ENCODE measurements at places on chromosomes 3 and 15.

GRCh38 chr3:109926376-109926775 is 589.0 kb upstream of the DPPA4 start:
- DNase-seq: no peak

GRCh38 chr15:84799511-84800187 is 17.5 kb upstream of the ALPK3 start:
- no peak for DNase-seq

DNA sequence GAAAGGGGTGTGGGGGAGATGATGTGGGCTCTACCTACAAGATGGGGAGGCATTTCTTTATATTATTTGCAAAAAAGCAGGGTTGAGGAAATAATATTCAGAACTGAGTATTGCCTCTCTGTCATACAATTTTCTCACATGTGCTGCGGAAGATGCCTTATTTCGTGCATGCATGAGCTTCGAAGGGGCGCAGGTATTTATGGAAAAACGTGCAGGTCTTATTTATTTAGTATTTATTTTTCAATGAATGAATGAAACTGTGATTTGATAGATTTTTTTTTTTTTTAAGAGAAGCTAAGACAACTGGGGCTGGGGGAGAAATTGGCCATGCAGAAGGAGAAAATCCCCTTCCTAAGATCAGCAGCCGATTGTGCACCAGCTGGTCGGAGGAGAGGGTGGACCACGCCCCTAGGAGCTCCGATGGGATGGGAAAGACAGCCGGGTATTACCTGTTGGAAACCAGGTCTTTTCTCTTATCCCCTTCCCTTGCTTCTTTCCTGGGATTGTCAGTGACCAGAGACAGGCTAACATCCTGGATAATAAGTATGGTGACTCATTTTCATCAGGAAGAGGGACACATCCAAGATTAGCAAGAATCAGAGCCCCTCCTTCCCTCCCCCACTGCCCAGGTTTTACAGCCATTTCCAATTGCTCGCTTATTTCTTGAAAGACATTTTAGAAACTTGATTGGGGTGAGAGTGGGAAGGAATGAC is 875 bp downstream of the GAP43 start:
- no peak for DNase-seq

GRCh38 chr15:57618325-57618724 is 26.6 kb downstream of the MYZAP start:
- DNase-seq: no peak

DNA sequence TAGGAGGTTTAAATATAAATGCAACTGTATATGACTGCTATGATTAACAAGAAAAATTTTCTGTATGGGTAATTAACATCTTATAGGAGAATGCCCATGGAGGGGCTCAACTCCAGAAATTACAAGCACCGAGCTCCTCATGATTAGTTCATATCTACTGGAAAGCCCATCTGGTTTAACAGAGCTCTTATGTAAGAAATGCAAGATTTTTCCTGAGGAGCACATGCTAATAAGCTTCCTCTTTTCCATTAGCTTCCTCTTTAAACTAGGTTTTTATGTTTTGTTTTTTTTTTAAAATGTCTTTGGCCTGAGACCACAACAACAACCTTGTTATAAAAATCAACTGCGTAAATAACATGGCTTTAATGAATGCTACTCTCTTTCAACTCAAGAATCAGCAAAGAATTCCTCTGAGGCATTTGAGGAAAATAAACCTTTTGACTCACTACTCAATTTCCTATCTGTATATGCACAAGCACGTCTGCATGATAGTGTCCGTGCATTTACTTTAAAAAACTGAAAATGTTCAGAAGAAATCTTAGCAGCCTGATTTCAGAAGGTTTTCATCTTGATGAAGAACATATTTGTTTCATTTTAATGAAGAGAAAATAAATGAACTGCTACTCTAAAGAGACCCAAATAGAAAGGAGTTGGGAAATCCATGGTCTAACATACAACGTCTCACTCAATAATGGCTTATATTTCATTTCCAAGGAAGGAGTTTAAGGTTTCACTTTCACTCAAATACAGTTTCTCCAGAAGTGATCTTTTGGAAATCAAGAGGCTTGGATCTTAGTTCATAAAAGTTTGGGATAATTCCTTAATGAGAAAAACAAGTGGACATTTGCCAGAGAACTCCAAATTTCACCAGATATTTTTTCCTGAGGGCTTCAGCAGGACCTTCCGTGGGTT is 180.8 kb downstream of the KCNAB1 start:
- no peak for DNase-seq

DNA sequence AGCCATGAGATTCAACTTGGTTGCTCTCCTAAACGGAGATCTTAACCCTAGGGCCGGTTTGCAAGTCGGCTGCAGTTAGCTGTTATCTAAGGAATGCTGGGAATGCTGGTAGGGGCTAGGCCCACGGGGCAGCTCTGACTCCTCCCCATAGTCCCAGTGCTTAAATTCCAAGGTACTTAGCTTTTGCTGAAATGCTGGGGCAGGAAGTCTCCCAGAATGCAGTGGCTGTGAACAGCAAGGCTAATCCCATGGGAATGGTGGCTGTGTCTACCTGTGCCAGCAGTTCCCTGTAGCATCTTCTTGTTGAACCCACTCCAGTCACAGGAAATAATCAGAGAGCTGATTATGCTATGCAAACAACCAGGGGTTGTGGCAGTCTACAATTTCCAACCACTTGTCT is 102.5 kb upstream of the TJP1 start:
- peak; percentile 24 for DNase-seq

- no peak for DNase-seq
These were observed 8.9 kb downstream of the RFX7 start for GRCh38 chr15:56234804-56235203.

GRCh38 chr3:30081904-30082303 is 524.5 kb upstream of the TGFBR2 start:
- DNase-seq: no peak

DNA sequence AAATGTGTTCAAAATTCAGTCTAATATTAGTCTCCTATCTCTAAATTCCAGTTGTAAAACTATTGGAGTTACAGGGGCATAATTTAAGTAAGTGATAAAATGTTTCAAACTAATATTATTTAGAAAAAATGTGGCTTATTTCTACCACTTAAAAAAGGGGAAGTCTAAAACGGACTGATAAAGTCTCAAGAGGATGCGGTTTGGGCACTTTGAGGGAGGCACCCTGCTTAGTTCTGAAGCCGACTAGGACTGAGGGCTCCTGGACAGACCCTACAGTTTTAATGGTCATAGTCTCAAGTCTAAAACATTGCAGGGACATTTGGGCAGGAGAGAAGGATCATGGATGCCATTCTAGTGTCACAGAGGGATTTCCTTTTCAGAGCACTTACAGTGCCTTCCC is 566.3 kb downstream of the NR2F2 start:
- no peak for DNase-seq

GRCh38 chr3:10928407-10928960 is 64.1 kb upstream of the SLC6A1 start:
- peak; percentile 35 for DNase-seq

GRCh38 chr3:12663401-12663935 is 449 bp downstream of the RAF1 start:
- DNase-seq: peak; percentile 45

GRCh38 chr3:134126153-134126552 is 96.4 kb upstream of the SLCO2A1 start:
- DNase-seq: no peak

DNA sequence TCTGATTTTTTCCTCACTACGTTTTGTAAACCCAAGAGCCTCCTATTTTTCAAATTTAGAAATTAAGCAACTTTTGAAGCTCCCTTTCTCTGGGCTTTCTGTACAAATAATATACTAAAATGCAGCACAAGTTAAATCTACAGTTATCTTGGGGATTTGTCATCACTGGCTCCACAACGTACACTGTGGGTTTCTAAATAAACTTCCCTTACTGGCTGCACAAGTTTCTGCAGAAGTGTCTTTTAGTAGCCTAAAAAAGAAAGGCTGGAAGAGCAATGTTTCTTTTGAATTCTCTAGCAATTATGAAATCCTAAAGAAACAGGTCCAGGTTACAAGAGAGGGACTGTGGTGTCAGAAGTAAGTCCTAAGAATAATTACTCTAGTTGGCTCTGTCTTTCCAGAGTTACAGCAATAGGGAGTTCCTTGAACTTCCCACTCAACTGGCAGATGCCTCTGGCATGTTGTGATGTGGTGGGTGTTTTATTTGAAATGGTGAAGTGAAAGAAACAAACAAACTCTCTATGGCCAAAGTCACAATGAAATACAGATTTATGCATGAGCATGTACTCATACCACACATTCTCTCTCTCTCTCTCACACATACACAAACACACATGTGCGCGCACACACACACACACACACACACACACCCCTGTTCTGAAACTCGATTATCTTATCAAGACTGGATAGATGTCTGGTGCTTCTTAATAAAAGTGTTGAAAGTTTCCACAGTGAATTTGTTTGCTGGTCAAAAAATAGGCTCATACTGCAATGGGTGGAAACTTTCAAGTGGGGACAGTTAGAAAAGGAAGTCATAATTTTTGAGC is 198.2 kb downstream of the SSR3 start:
- no peak for DNase-seq

- DNase-seq: no peak
These were observed 30.1 kb downstream of the TIPARP start for GRCh38 chr3:156704370-156705036.

DNA sequence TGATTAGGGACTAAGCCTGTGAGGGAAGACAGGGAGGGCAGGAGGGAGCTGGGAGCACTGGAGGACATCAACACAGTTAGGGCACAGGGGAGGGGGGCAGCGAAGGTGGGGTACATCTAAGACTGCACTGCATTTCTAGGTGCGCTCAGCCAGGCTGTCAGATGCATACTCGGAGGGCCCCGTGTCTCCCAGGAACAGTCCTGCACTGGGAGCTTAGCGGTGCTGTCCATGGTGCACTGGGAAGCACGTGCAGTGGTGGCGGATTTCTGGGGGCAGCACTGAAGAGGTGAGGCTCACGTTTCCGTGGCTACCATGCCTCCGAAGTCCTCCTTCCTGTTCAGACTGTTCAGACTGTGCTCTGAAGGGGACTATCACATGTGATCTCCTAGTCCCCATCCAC is 54.4 kb downstream of the ROPN1B start:
- DNase-seq: no peak

GRCh38 chr3:160185751-160186150 is 39.5 kb upstream of the C3orf80 start:
- DNase-seq: no peak

- no peak for DNase-seq
These were observed 54.6 kb downstream of the CCR4 start for GRCh38 chr3:33006081-33006480.

DNA sequence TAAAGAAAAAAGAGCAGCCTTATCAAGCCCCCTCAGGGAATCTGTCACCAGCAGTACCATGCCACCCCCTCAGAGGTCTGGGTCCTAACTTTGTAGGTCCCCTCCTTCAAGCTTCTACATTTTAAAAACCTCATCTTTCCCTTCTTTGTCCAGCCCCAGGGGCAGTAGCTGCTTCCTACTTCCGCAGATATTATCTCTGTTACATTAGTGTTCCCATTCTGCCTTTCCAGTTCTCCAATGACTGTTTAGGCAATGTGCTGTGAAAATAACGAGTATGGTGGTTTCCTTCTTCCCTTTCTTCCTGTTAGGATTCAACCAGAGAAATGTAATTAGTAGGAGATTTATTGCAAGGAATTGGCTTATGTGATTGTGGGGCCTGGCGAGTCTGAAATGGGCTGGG is 126.1 kb upstream of the TNIK start:
- DNase-seq: no peak

DNA sequence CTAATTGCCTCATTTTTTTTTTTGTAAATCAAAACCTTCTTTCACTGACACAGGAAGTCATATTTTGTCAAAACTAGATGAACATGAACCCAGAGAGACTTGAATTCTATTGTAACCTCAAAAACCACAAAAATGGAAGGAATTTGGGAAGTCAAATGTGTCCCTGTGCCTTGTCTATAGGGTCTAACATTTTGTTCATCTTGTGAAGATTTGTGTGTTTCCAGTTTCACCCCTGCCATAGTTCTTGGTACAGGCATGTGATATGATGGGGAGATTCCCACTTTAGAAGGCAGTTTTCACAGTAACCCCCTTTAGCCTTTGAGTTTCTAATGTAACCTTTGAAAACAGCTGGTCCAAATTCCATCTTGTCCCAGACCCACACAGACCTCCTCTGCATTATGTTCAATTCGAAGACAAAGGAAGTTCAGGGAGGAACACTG is 318.5 kb upstream of the ADAMTS9 start:
- DNase-seq: no peak

DNA sequence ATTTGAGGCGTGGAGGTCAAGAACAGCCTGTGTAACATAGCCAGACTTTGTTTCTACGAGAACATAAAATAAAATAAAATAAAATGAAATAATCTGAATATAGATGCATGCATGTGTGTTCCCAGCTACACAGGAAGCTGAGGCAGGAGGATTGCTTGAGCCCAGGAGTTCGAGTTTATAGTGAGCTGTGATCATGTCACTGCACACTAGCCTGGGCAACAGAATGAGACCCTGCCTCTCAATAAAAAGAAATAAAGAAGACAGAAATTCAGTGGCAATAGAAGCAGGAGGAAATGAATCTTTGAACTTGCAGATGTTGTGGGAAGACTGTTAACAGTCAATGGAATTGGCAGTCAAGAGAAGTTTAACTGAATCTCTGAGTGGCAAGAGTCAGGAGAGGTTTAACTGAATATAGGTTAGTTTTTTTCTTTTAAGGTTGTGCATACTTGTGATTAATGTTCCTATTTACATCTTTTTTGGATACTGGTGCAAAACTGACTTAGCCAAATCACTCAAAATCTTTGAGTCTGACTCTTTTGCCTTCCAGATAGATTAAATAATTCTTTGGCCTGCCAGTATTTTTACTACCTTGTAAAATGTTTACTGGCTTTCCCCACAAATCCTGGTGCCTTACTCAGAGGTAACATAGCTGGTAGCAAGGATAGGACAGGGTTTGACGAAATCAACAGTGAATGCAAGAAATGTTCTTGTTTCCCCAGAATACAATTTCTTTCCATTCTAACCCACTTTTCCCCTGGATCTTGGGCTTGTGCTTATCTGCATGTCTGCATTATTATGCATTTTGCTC is 361.4 kb downstream of the PDCD6IP start:
- no peak for DNase-seq

GRCh38 chr3:12428126-12428525 is 56.2 kb upstream of the TSEN2 start:
- DNase-seq: no peak
